ENCODE measurements at places on chromosomes 16 and 17.

- no peak for DNase-seq
Measured at GRCh38 chr16:88466175-88466862, 13.2 kb downstream of the ZFPM1 start.

DNA sequence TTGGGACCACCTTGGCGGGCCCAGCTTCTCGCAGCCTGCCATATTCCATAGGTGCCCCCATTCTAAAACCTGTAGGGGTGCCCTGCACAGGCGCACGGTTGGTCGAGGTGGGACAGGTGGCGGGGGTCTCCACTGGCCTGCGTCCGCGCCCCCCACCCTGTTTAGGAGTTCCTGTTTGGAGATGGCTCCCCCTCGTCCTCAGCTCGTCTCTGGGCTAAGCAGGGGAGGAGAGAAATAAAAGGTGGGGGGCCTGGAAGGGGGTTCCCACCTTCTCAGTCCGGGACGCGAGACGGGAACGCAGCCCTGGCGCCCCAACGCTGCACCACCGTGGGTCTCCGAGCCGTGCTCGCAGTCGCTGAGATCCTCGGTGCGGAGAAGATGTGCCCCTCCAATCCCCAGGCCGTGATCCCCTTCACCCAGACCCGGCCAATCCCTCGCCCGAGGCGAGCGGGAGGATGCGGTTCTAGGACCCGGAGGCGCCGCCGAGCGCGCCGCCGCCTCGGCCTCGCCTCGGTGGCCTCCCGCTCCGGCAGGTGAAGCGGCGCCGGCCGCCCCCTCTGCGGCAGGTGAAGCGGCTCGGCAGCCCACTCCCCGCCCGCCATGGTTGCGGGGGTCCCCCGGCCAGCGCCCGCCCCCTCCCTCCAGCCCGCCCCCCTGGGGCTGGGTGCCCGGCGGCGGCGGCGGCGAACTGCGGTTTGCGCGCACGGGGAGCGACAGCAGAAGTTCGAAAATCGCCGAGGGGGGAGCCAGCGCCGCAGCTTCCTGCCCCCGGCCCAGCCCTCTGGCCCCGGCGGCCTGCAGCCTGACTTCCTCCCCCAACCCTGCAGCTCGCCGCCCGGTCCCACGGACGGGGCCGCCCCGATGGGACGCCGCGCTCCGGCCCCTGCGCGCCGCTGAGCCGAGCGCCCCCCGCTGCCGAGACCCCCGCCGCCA is at the start of gene FMNL1:
TSS of gene FMNL1 (plus strand) at position 805 of the 933 bp plus-strand sequence. CDS start 240 bp downstream, outside the sequence.
- no peak for DNase-seq

- no peak for DNase-seq
Measured at GRCh38 chr16:27351989-27352388, 38.2 kb downstream of the IL4R start.

DNA sequence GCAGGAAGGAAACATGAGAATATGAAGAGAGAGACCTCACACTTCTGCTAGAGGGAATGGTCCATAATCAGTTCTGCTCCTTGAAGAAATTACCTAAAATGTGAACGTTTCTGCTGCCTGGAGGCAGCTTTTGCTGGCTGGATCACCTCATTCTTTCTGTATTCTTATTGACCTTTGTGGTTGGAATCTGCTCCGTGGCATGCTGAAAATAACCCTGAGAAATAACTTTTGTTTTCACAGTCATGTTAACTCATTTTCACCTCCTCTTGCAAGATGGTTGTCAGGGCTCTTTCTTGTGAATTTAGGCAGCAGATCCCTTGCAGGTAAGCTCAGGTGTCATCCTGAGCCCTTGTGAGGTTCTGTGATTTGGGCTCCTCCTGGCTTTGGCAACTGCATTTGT is 70.2 kb downstream of the IRF8 start:
- DNase-seq = no peak

- DNase-seq = no peak
Measured at GRCh38 chr16:54932737-54933254, 2.1 kb downstream of the IRX5 start.

GRCh38 chr16:76780556-76780955 is 410.4 kb upstream of the MON1B start:
- no peak for DNase-seq

Measured in left lung (tissue), 14 donors.